ENCODE measurements at places on chromosomes 7 and 10. TPM values are rescaled to one million over a fixed set of nuclear protein-coding genes. Genes with fewer than 3 reads are reported as not detected.

DNA sequence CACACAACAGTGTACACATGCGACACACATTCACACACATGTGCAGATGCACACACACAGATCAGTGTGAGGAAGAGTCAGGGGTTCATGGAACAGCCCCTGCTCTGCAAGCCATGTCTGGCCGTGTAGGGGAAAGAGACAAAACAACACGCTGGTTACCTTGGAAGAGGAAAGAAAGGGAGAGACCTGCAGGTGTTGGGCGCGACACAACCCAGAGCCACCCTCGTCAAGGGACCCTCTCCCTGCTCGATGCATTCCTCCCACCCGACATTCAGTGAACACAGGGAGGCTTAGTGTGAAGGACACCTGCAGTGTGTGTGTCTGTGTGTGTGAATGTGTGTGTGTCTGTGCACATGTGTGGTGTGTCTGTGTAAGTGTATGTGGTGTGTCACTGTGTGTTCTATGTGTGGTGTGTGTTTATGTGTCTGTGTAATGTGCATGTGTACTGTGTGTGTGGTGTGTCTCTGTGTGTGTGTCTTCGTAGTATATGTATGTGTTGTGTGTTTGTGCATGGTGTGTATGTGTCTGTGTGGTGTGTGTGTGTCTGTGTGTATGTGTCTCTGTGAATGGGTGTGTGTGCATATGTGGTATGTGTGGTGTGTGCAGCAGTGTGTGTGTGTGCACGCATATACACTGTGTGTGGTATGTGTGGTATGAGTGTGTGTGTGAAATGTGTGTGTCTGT, 69.5 kb upstream of the PITRM1 start:
- H3K4me3 ChIP-seq = no peak overlapping the region
- H3K36me3 ChIP-seq = no peaks in the 10 kb centered on the region
- no peaks in the 10 kb centered on the region for H3K27me3 ChIP-seq
- DNase-seq = no peak

DNA sequence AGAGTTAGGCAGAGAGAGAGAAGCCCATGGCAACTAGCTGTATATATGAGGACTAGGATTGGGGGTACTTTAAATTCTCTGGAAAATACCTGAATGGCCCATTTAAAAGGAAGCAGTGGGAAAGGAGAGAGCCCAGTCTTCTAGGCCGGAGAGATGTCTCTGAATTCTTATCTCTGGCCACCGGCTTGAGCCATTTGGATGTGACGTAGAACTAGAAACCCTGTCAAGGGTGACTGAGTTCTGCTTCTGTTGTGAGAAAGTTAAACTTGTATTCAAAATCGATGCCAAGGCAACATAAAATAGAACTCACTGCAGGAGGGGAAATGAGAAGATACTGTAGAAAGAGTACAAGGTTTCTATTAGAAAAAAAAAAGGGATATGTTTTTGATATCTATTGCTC, 6.3 kb upstream of the GSTK1 start:
- no peaks in the 10 kb centered on the region for H3K4me1 ChIP-seq
- H3K27ac ChIP-seq = no peak overlapping the region
- DNase-seq = no peak

Gene PDZD8
- 44.7 TPM for total RNA-seq

GRCh38 chr10:122475591-122476332, 14.4 kb downstream of the HTRA1 start:
- H3K36me3 ChIP-seq = no peaks in the 10 kb centered on the region
- H3K27me3 ChIP-seq = no peaks in the 10 kb centered on the region
- no peak overlapping the region for H3K4me3 ChIP-seq
- no peaks in the 10 kb centered on the region for H3K4me1 ChIP-seq

GRCh38 chr7:45084901-45085618, 3.7 kb downstream of the NACAD start:
- no peaks in the 10 kb centered on the region for H3K36me3 ChIP-seq
- 0 out of 2 replicates have a peak, but pooled peaks cover 2% of the 10 kb centered on the region for H3K27me3 ChIP-seq
- no peaks in the 10 kb centered on the region for H3K4me1 ChIP-seq
- DNase-seq = no peak
- no peak overlapping the region for H3K4me3 ChIP-seq
- no peak overlapping the region for H3K27ac ChIP-seq

DNA sequence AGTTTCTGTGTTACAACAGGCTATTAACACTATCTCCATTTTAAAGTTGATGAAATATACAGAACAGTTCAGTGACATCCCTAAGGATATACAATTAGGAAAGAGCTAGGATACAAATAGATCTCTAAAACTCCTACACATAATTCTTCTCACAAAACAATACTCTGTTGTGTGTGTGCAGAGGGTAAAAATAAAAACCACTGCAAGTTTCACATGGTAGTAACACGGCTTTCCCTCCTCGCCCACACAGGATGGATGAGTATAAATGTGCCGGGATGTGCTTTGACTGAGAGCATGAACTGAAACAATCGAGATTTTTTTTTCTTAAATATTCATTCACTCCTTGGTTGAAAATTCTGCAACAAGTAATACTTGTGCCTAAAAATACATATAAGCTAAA, 131.5 kb upstream of the C1QL3 start:
- no peak overlapping the region for H3K4me3 ChIP-seq
- H3K27ac ChIP-seq = no peak overlapping the region
- no peaks in the 10 kb centered on the region for H3K36me3 ChIP-seq
- no peak for DNase-seq

Gene TACC2
- 133 TPM for total RNA-seq

Gene SPDYE3
- not detected for total RNA-seq

Gene C10orf105
- total RNA-seq = not detected
